GM13976 (cell line): ENCODE measurements at places on chromosomes 12 and 14.

GRCh38 chr12:22577667-22578066 lies 33.3 kb upstream of the C2CD5 start:
- no peak for DNase-seq

GRCh38 chr14:69153152-69153872 lies 393 bp upstream of the DCAF5 start:
- peak; percentile 98 for DNase-seq

- DNase-seq = no peak
These were observed 39.9 kb downstream of the SOS2 start for GRCh38 chr14:50191499-50191898.

- DNase-seq = no peak
These were observed 24.0 kb downstream of the PLEKHH1 start for GRCh38 chr14:67557118-67557517.
